ENCODE measurements at places on chromosomes 2 and 18.

GRCh38 chr2:150555611-150556356 lies 68.3 kb upstream of the RND3 start:
- DNase-seq = no peak

- DNase-seq = no peak
Measured at GRCh38 chr2:157596992-157597681, 31.5 kb downstream of the ACVR1C start.

- DNase-seq = peak; percentile 65
Measured at GRCh38 chr2:190470256-190470826, 62.2 kb downstream of the MFSD6 start.

DNA sequence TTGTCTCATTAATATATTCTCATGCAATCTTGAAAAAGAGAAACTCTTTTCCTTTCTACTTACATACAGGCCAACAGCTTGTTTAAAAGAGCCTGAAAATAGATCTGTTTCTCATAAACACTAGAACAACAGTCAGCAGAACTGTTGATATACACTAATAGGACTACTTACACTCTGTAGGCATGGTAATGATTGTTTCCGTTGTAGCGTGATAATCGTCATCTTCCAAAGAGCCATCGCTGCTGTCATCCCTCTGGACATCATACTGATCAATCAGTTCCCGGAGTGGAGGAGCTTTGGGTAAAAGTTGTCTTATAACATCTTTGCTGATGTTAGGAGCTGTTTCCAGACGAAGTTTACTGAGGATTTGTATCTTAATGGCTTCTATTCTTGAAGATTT lies 476 bp downstream of the MSTN start:
- no peak for DNase-seq

- no peak for DNase-seq
Measured at GRCh38 chr2:34785206-34785785, 1186.2 kb upstream of the FAM98A start.

DNA sequence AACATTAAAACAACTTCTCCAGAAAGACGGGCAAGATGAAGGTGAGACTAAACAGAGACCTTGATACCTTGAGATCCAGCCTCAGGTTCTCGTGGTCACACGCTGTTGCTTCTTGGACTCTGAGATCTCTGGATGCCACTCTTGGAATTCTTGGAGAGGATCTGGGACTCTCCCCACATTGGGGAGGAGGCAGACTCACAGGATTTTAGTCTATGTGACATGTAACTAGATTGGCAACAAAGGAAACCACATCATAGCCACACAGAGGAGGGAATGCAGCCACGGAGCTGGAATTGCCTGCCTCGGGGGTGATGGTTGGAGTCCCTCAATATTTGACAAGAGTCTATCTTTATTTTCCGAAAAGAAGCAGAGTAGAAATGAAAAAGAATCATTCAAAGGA lies 78.8 kb upstream of the IGFBP5 start:
- DNase-seq = no peak
